ENCODE measurements at places on chromosomes 1 and 21.

GRCh38 chr1:96660503-96660902 is 61.1 kb upstream of the PTBP2 start:
- no peak for DNase-seq

DNA sequence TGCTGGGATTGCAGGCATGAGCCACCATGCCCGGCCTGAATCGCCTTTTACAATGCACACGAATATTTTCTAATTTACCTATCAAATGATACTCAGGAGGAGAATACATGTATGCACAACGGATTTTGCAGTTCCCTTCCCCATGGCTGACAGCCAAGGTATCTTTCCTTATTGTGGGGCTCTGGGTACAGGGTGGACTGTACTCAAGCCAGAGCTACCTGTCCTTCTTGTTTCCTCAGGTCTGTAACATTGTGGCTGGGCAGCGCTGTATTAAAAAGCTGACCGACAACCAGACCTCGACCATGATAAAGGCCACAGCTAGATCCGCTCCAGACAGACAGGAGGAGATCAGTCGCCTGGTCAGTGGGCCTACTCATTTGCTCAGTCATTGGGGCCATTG is 18.2 kb downstream of the AGO1 start:
- no peak for DNase-seq

GRCh38 chr1:89259283-89259971 is 13.2 kb downstream of the GBP5 start:
- no peak for DNase-seq

DNA sequence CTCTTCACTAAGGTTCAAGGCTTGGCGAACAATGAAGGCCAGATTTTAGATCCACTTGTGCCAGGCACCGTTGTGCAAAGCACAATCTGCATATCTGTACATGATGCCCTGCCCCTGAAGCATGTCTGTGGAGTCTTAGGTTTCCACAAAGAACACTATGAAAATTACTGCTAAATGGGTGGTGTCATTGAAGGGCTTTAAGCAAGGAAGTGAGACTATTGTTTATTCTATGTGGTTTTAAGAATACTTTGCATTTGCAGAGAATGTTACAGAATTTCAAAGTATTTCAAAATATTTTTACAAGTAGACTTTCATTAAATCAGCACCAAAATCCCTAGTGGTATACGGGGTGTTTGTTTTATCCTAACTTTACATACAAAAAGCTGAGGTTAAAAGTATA is 8.8 kb downstream of the TSEN15 start:
- no peak for DNase-seq

- DNase-seq, result peak; percentile 73
Observed at GRCh38 chr1:220733086-220733601, 15.0 kb upstream of the MTARC2 start.

- no peak for DNase-seq
Observed at GRCh38 chr1:183870351-183871077, 65.6 kb downstream of the RGL1 start.

DNA sequence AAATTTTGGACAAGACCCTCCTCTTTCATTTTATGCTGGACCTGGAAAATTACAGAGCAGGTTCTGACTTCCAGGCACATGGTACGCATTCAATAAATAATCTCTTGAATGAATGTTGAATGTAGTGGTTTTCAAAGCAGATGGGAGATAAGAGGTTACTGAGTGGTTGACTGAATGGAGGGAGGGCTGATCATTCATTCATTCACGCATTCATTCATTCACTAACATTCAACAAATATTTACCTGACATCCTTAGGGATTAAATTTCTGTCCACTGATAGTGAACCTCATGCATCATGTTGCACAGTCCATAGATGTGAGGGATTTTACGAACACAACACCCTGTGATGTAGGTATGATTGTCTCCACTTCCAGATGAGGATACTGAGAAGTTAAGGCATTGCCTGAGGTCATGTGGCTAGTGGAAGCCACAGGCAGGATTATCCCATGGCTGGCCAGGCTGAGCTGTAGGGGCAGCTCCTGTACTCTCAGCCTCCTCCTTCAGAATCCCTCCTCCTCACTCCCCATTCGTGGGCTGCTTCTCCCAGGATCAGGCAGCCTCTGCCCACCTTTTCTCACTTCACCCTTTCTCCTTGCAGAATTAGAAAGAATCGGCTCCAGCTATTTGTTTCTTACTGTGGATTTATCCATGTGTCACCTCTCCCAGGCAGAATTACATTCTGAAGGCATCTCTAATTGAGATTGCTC is 48.4 kb upstream of the ATP5PO start:
- DNase-seq, result no peak

DNA sequence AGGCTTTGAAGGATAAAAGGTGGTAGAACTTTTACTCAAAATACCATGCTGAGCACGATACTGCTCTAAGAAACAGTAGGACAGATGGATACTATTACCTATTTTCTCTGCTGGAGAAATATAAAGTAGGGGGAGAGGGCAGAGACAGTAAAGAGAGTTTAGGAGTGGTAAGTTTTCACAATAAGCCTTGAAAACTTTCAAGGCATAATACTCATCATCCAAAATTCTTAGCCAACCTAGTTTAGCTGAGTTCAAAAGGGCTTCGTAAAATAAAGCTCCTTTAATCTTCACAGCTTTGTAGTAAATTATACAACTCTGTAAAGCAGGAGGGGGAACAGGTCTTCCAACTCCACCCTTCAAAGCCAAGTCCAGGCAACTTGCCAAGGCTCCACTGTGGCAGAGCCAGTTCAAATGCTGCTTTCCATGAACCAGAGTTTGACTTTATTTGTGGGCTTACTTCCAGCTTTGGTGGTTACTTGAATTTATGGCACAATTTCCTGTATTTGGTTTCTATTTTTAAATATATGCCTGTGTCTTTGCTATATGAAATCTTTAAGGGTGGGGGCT is 15.5 kb downstream of the TEX38 start:
- peak; percentile 5 for DNase-seq

DNA sequence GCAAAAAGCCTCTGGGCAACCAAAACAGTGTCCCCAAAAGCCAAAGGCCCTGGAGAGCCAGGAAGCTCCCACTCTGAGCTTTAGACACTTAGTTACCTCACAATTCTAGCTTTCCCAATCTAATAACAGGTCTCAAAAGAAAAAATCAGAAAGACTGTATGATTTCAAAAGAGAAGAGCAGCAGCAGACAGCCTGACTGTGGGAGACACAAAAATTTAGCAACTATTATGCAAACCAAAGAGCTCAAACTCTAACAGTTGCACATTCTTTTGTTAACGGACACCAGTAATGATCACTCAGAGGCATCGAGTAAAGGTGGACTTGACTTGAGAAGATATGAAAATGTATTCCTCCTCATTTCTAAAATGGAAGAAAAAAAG is 160.1 kb downstream of the SLC45A1 start:
- DNase-seq, result no peak

DNA sequence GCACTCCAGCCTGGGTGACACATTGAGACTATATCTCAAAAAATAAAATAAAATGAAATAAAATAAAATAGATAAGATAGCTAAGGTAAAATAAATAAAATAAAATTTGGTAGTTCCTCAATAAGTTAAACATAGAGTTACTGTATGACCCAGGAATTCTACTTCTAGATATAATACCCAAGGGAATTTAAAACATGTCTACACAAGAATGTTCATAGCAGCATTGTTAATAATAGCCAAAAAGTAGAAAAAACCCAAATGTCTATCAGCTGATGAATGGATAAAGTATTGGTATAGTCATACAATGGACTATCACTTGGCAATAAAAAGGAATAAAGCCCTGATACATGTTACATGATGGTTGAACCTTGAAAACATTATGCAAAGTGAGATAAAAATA is 47.8 kb downstream of the CEP350 start:
- DNase-seq, result no peak

- peak; percentile 48 for DNase-seq
Observed at GRCh38 chr1:5509664-5510452, 482.4 kb downstream of the NPHP4 start.

DNA sequence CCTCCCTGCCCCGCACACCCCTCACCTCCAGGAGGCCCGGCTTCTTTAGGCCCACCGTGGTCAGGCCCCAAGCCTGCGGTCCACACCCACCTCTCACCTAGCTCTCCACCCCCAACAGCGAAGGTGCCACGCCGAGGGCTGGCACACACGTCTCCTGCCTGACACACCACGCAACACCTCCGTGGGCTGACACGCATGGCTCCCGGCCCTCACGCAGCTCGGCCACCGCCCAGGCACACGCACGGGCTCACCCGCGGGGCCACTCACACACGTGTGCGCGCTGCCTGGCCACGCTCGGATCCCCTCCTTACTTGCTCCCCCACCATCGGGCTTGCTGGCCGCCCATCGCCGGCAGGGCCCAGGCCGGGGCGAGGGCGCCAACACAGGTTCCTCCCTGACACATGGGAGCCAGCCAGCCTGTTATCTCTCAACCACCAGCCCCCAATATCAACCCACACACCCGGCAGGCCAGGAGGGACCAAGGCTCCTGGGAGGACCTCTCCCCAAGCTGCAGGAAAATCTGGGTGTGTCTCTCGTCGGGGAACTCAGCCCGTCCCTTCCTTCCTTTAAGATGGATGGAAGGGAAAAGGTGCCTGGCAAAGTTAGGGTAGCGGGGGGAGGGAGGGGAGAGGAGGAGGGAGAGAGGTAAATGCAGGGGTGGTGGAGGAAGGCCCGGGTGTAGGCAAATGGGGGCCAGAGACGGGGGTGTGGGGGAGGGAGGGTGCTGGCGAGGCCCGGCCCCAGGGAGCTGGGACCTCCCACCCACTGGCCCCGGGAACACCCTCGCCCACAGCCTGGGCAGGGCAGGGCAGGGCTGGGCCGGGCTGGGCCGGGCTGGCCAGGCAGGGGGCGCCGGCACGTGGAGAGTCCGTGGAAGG is 546 bp downstream of the ELOVL1 start:
- DNase-seq, result no peak

- DNase-seq, result peak; percentile 42
Observed at GRCh38 chr1:116910379-116911187, 867 bp downstream of the PTGFRN start.

DNA sequence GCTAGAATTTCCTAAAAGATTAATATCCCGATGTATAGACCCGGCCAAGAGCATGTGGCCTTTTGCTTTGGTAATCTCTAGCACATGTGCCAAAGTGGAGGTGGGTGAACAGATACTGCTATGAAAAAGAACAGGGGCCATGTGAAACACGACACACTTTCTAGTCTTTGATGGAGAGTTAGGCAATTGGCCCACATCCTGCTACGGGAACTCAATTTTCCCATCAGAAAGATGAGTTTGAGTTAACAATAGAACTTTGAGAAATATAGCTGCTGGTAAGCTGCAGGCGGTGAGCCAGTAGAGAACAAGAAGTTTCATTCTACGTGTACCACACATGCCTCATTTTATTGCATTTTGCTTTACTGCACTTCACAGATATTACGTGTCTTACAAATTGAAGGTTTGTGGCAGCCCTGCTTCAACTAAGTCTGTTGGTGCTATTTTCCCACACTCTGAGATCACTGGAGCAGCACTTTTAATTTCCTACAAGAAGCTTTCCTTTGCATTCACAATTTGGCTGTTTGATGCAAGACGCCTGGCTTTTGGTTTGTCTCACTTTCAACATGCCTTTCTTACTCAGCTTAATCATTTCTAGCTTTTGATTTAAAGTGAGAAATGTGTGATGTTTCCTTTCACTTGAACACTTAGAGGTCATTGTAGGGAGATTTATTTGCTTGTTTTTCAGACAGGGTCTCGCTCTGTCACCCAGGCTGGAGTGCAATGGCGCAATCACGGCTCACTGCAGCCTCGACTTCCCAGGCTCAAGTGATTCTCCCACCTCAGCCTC is 46.3 kb downstream of the HTR6 start:
- DNase-seq, result no peak

- DNase-seq, result no peak
Observed at GRCh38 chr1:201069636-201070035, 42.6 kb downstream of the CACNA1S start.

GRCh38 chr1:22286491-22286890 is 143.6 kb upstream of the WNT4 start:
- DNase-seq, result no peak

DNA sequence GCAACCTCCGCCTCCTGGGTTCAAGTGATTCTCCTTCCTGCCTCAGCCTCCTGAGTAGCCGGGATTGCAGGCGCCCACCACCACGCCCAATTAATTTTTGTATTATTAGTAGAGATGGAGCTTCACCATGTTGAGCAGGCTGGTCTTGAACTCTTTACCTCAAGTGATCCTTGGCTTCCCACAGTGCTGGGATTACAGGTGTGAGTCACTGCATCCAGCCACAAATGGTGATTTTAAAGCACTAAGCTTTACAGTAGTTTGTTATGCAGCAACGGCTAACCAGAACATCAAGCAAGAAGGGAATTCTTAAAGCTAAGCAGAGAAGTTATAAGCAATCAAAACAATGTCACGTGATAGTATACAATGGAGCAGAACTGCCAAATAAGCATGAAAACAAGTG is 65.7 kb downstream of the NVL start:
- no peak for DNase-seq

- no peak for DNase-seq
Observed at GRCh38 chr1:117321680-117322609, 45.3 kb upstream of the MAN1A2 start.

- DNase-seq, result peak; percentile 80
Observed at GRCh38 chr1:99548943-99549605, 96.8 kb upstream of the PALMD start.

DNA sequence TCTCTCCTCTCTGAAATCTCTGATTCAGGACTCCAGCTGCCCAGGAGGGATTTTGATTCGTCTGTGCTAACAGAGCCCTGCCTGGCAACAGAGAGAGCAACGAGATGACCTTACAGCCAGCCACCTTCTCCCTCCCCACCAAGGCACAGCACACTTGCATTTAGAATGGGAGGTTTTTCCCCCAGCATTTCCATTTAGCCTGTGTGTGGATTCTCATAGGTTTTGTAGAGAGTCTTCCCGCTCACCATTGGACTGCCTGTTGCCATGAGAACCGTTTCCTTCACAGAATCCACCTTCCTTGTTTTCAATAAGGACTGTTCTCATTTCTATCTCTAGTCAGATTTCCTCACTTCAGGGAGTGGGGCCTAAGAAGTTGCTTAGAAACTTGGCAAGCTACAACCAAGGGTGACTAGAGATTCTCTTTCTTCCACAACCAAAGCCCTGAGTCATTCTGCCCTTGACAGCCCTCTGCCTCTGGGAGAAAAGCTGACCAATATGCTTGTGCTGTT is 5.8 kb upstream of the IKBKE start:
- DNase-seq, result no peak

DNA sequence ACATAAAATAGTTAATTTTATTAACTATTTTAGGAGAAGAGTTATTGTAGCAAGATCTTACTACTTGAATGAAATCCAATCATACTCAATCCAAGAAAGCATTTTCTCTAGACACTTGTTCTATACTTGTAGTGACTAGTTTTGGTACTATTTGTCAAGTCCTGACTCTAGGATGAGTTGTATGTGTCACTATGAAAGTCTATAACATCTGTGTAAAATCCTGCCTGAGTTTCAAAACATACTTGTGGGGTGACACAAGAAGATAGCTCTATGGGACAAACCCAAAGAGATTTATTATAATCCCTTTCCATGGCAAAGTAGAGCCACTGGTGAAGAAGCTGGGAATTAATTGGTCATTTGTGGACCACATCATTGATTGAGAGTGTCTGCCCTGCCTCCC is 1042.2 kb upstream of the ADGRL4 start:
- DNase-seq, result no peak
